GM23248 (cell line): ENCODE measurements at places on chromosomes 5 and 9.

- DNase-seq = no peak
These were observed 81.0 kb upstream of the MAST4 start for GRCh38 chr5:66515209-66515608.

DNA sequence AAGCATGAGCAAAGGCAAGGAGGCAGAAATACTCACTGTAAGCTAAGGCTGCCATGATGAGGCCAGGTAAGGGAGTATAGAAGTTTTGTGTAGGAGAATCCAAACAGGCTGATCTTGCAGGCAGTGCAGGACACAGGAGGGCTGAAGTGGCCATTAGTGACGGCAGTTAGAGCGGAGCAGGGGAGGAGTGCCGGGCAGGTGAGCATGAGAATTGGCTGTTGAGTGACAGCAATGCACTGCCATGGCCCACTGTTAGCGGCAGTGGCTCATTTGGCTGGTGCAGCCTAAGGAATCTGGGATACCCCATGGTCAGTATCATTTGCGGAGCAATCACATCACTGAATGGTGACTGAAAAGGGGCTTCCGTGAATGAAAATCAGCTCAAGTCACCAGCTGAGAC is 22.8 kb downstream of the RGS3 start:
- DNase-seq = no peak

DNA sequence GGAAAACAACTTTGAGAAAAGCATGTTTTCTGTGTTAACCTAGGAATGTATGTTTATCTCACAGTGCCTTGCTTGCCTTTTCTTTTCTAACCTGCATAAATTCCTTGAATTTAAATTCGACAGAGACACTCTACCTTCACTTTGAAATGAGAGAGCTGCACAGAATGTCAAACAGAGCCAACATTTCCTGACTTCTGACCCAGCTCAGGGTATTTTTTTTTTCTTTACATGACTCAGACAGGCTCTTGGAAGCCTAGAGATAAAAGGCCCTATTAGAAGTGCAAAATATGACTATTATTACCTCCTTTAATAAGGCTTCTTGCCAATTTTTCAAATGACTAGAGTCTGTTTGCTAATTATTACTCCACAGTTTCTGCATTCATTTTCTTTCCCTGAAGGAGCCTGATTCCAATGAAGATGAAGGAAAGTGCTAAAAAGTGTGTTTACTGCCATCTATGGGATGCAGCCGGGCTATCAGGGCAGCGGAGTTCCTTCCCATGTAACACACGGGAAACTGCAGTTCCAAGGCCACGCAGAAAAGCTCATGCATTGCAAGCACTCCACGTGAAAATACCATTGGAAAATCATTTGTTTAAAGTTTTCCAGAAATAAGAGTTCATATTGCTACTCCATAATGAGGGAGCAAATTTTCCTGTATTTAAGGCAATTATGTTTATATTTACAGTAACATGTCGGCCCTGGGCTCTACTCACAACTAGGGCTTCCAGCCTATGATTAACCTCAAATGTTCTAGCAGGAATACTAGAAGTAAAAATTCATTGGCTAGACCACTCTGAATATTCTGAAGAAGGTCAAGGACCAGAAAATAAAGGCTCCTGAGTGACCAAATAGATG is 485.6 kb downstream of the ZSWIM6 start:
- DNase-seq = peak; percentile 77

- no peak for DNase-seq
These were observed 69.3 kb downstream of the SLC1A1 start for GRCh38 chr9:4559261-4560182.

DNA sequence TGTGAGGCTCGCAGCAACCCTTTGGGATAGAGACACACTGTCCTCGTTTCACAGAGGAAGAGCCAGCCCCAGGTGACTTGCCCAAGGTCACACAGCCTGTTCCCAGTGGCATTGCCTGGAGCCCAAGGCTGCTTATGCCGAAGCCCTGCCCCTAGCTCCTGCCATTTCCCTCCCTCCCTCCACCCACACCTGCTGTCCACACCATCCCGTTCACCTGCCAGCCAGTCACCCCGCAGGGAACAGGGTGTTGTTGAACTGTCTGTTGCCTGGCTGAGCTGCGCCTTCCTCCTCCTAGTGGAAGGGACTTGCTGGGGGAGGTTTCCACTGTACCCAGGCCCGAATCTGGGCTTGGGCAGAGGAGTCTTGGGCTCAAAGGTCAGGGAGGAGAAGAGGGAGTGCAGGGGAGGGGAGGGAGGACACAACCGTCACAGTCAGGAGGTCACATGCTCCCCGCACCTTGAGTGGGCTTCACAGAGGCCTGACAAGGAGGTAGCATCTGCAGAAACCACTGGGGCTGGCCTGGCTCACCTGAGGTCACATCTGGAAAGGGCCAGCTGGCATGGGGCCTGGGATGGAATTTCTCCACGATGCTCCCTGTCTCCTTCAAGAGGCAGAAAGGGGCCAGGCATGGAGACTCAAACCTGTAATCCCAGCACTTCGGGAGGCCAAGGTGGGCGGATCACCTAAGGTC is 6.3 kb downstream of the TTC16 start:
- no peak for DNase-seq

- DNase-seq = no peak
These were observed 19.7 kb downstream of the ANXA2R start for GRCh38 chr5:43020399-43020746.
